Right ventricle myocardium inferior (tissue), 1 donor: ENCODE measurements at places on chromosomes 3 and 15. TPM values are rescaled to one million over a fixed set of nuclear protein-coding genes. Genes with fewer than 3 reads are reported as not detected.

GRCh38 chr15:67174446-67174845 is 80.0 kb downstream of the AAGAB start:
- no peak for DNase-seq

DNA sequence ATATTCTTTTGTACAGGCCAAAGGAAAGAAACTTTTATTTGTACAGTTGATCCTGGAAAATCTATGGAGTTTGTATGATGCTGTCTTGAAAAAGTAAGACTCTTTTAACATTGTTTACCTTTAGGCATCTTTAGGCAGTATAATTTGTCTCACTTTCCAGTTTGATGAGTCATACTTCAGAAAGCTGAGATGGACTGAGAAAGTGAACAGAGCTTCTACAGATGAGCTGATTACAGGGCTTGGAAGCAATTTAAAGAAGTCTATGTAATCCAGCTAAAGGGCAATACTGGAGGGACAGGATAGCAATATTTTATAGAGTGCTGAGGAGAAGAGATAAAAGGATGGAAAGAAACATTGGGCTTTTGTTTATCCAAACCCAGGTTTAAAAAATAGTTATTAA is 123.5 kb upstream of the GOLGA6L4 start:
- DNase-seq, result no peak

DNA sequence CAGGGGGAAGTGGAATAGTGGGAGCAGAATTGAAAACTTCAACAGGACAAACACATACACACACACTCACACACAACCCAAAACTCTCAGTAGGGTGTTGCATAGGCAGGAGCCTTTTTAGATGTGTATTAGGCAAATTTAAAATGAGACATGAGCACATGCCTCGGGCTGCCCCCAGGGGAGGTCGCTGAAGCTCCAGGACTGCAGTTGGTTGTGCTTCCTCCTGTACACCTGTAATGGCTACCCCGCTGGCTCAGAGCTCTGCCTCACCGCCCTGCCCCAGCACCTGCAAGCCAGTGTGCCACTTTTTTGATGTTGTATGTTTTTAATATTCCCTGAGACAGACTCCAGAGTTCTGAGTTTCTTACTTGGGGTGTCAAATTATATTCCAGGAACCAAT is 303.4 kb upstream of the NR2E3 start:
- no peak for DNase-seq

- DNase-seq, result no peak
Observed at GRCh38 chr3:126521122-126521891, 2.6 kb upstream of the CHST13 start.

DNA sequence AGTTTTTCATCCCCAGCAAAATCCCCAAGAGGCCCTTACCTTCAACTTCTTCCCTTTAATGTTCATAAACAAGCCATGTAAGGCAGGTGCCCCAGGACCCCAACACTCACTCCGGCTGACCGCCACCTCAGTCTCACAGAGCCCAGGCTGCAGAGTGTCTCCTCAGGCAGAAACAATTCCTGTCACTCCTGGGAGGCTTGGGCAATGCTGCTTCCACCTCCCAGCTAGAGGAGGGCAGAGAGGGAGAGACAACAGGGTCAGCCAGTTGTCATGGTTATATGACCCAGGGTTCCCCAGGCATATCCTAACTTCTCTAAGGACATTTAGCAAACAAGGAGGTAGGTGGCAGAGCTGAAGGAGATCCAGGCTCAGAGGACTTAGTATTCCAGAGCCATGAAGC is at the start of gene PLIN1:
Gene PLIN1, minus strand, starts transcription at position 156 of the 400 bp plus-strand sequence. CDS start 1,878 bp downstream, outside the sequence.
- no peak for DNase-seq

The GP9 gene
- not detected for total RNA-seq

The SLC6A20 gene
- not detected for total RNA-seq

The DUOXA2 gene
- not detected for total RNA-seq
